Thoracic aorta (tissue), 2 donors: ENCODE measurements at places on chromosomes 6 and 20. TPM values are rescaled to one million over a fixed set of nuclear protein-coding genes. Genes with fewer than 3 reads are reported as not detected.

The HCK gene
- total RNA-seq: 29.0 TPM

The KCNQ2 gene
- total RNA-seq: not detected

The TRIM40 gene
- total RNA-seq: not detected

The SYCP2L gene
- total RNA-seq: 1.4 TPM

The DDX43 gene
- total RNA-seq: 12.2 TPM

The LRRN4 gene
- 0.27 TPM for total RNA-seq

The SPACA1 gene
- not detected for total RNA-seq

DNA sequence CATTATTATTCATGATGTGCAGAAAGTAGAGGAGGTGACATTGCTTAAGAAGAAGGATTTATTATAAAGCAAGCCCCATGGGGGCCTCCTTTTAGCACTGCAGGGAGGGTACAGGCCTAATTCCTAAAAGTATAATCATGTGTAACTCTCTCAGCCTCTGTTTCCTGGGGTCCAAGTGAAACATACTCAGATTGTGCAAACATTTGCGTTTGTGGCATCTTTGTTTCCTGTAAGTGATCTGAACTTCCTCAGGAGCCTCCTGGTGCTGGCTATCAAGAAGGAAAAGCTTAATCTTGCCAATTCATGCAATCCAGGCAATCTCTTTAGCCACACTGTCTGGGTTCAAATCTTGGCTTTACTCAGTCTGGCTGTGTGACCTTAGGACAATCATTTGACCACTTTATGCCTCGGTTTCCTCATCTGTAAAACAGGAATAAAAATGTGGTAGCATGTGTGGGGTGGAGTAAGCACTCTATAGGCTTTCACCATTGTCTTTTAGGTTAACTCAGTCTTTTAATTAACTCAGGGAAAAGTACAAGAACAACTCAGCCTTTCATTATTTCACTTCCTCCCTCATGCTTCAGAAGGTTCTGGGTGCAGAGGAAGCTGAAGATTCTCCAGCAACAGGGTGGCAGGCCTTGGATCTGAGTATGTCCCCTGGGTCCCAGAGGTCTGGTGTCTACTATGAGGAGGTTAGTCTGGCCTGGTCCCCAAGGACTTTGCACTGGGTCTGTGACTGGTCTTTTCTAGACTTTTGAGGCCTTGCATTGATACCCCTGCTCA lies 831 bp upstream of the SIRPB2 start:
- no peak for DNase-seq

DNA sequence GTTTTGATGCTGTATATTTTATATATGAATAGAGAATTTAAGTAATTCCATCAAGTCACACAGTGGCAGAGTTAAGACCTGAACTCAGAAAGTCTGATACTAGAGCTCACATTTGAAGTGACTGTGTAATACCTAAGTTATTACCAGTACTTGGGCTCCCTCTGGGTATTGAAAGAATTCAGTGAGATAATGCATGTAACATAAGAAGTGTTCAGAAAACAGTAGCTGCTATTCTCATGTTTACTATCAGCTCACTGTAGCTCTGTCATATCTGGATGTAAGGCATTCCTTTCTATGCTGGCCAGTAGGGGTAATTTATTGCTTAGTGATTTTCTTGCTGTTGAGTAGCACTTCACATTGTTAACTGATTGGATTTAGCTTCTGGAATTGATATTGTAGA lies 44.6 kb downstream of the NKX2-4 start:
- no peak for DNase-seq

- no peak for DNase-seq
These were observed at the start of gene DAAM2 for GRCh38 chr6:39791850-39792539. Gene DAAM2, plus strand, starts transcription at chr6:39792376. Its CDS starts 63,927 bp downstream, at chr6:39856303.

GRCh38 chr20:44756011-44756688 lies 10.5 kb downstream of the KCNK15 start:
- DNase-seq: no peak

- DNase-seq: peak; percentile 84
These were observed 22.2 kb upstream of the CCN5 start for GRCh38 chr20:44692932-44693480.

- DNase-seq: no peak
These were observed 30.9 kb downstream of the FYN start for GRCh38 chr6:111842271-111842822.

DNA sequence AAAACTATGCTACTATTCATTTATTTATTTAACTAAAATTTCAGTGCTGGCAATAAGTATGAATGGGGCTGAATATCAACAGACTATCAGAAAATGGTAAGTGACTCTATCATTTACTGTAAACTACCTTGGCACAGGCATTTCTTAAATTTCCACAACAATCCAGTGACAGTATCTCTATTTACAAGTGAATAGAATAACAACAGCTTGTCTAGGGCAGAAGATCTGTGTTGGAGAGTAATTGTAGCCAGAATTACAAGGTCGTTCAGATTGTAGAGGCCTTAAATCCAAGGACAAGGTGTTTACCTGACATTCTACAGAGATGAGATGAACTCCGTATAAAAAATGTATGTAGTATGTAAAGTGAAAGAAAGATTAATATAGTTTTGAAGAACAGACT lies 193.8 kb upstream of the SIM1 start:
- no peak for DNase-seq

DNA sequence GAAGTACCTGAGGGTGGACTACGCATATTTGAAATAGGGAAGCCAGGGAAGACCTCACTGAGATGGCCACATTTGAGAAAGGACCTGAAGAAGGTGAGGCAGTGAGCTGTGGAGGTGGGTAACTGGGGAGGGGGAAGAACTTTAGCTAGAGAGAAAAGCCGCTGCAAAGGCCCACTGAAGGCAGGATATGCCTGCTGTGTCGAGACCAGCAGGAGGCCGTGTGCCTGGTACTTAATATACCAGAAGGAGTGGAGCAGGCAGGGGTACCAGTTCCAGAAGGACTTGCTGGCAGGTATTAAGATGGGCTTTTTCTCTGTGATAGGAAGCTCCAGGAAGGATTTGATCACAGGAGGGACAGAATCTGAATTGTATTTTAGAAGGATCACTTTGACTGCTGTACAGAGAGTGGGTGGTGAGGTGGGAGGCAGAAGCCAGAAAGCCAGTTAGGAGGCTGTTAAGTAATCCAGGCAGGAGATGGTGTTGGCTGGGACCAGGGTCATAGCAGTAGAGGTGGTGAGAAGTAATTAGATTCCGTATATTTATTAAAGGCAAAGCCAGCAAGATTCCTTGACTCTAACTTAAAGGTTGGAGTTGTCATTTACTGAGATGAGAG lies 54.2 kb upstream of the FANCE start:
- no peak for DNase-seq

- DNase-seq: no peak
These were observed 25.3 kb downstream of the MBOAT1 start for GRCh38 chr6:20186981-20187380.

- DNase-seq: no peak
These were observed 152.0 kb downstream of the TSHZ2 start for GRCh38 chr20:53124075-53124551.

- DNase-seq: no peak
These were observed 5.0 kb downstream of the EYA2 start for GRCh38 chr20:46899621-46900020.

- DNase-seq: no peak
These were observed 140.8 kb downstream of the ALDH8A1 start for GRCh38 chr6:134809130-134809529.

- no peak for DNase-seq
These were observed 8.7 kb upstream of the GMEB2 start for GRCh38 chr20:63635431-63636141.

- DNase-seq: no peak
These were observed 141.4 kb downstream of the CD83 start for GRCh38 chr6:14258695-14259593.

DNA sequence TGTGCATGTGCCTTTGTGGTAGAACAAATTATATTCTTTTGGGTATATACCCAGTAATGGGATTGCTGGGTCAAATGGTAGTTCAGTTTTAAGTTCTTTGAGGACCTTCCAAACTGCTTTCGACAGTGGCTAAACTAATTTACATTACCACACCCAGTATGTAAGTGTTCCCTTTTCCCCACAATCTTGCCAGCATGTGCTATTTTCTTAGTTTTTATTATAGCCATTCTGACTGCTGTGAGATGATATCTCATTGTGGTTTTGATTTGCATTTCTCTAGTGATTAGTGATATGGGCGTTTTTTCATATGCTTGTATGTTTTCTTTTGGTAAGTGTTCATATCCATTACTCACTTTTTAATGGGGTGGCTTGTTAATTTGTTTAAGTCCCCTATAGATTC lies 251.6 kb upstream of the DEFB112 start:
- no peak for DNase-seq

DNA sequence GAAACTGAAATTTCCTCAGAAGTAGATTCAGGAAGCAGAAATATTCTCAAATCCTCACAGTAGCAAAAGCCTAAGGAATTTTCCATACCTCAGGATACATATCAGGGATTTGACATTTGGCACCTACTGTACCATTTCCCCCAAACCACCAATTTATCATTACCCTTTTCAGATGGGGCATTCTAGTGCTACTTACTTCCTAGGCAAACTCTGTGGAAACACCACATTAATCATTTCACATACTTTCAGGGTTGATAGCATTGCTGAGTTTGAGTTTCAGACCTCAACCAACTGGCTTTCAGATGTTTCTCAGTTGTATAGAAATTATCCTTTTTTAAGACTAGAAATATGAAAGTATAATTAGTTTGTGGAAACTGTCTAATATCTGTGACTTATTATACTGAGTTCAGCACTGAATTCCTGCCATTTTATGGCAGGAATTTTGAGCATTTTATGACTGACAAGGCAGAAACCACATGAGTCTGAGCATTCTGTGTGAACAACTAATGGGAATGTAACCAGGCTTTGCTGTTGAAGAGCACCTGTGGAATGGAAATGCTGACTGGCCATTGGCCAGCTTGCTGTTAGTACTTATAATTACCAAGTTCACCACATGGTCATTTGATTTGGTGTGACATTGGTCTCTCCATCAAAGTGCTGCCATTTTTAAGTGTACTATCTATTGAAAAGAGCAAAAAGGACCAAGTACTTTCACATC lies 35.1 kb upstream of the IRAK1BP1 start:
- no peak for DNase-seq

GRCh38 chr6:158231551-158232315 lies 63.6 kb downstream of the GTF2H5 start:
- no peak for DNase-seq

DNA sequence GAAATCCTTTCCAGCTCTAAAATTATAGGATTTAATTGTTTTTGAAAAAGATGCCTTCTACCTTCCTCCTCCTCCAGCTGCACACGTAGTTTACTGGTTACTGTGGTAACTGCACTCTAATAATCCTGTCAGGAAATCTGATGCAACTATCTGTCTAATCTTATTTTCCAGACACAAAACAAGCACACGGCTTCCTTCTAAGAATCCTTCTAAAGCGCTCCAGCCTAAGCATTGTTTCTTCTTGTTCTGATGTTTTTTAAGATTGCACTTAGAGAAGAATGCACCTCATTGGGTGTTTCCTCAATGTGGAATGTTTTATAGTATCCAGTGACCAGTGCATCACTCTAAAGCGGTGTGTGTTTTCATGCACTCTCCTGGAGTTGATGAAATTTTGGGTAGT lies 63.6 kb downstream of the CARMIL1 start:
- DNase-seq: no peak

GRCh38 chr6:157649311-157650260 lies 173.5 kb upstream of the SNX9 start:
- DNase-seq: no peak

DNA sequence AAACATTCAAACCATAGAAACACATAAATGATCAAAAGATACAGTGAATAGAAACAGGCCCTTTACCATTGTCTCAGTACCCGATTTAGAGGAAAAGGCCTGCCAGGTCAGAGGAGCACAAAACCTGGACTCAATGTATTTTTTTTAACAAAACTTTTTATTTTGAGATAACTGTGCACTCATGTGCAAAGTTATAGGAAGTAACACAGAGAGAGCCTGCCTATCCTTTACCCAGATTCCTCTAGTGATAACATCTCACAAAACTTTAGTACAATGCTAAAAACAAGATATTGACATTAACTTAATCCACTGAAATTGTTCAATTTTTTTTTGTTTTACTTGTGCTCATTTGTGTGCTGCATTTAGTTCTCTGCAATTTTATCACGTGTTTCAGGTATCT lies 36.8 kb upstream of the SAMD3 start:
- no peak for DNase-seq

DNA sequence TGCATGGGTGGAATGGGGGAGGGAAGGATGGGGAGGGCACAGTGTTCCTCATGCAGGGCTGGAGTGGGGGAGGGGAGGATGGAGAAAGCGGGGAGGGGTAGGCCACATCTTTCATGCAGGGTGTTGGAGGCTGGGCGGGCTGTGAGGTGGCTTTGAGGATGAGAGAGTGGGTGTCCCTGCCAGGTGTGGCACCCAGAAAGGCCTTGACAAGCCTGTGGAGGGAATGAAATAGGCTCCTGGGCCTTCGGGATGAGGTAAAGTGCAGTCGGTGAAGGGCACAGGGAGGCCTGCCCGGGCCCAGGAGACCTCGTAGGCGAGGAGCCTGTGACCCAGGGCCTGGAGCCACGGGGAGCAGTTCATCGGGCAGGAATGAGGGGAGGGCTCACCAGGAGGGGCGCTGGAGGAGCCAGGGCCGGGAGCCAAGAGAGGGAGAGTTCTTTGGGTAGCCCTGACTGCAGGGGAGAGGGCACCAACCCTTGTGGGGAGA lies 7.6 kb downstream of the CEBPB start:
- DNase-seq: no peak

- DNase-seq: no peak
These were observed 98.6 kb upstream of the RNF24 start for GRCh38 chr20:4113615-4114603.

GRCh38 chr6:107862383-107862782 lies 38.3 kb upstream of the SCML4 start:
- no peak for DNase-seq

DNA sequence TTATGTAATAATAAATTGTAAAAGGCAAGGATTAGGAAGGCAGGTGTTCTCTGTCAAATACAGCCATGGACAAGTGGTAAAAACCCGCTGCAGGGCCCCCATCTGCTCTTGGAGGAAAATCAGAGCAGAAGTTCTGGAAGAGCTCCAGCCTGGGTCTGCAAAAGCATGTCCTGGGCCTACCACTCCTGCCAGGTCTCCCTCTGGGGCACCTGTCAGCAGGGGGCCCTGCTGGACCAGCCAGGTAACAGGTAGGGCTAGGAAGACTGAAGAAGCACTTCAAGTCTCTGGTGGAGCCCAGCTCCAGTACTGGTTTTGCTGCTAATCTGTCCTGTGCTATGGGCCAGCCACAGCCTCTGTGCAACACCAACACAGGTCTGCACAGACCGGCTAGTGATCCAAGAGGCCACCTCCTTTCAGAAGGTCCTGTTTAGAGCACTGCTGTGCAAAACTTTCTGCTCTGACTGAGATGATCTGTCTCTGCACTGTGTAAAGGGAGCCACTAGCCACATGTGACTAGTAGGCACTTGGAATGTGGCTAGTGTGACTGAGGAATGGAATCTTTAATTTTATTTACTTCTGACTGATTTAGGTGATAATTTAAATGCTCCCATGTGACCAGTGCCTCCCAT lies 30.2 kb downstream of the RRBP1 start:
- no peak for DNase-seq
